ENCODE measurements at places on chromosomes 5 and 9. TPM values are rescaled to one million over a fixed set of nuclear protein-coding genes. Genes with fewer than 3 reads are reported as not detected.

Gene PIP5K1B
- total RNA-seq = under 0.01 TPM

Gene ZNF608
- total RNA-seq = 7.1 TPM

Gene PCDHB2
- 1.6 TPM for total RNA-seq

Gene PCDHGA12
- 9.1 TPM for total RNA-seq

Gene F2RL1
- total RNA-seq = 16.5 TPM

Gene CDX1
- total RNA-seq = 0.09 TPM

Gene NFIB
- total RNA-seq = 9.7 TPM

Gene QSOX2
- 10.3 TPM for total RNA-seq

Gene GTF2H2C
- total RNA-seq = 27.9 TPM

Gene DMXL1
- total RNA-seq = 33.7 TPM

Gene TMEM232
- 3.4 TPM for total RNA-seq

Gene CARTPT
- total RNA-seq = not detected

Gene N4BP3
- 0.71 TPM for total RNA-seq

Gene SLC36A2
- total RNA-seq = not detected

Gene UHRF2
- 46.5 TPM for total RNA-seq

Gene FOXD4L5
- under 0.01 TPM for total RNA-seq

Gene LHX3
- not detected for total RNA-seq

Measured in smooth muscle cell of bladder (primary cell).